ENCODE measurements at places on chromosomes 3 and 15.
A peak's percentile ranks its signal among the peaks of the same experiment; 100 is the strongest.

- no peak for DNase-seq
Observed at GRCh38 chr3:197088370-197088769, 58.8 kb upstream of the MELTF start.

DNA sequence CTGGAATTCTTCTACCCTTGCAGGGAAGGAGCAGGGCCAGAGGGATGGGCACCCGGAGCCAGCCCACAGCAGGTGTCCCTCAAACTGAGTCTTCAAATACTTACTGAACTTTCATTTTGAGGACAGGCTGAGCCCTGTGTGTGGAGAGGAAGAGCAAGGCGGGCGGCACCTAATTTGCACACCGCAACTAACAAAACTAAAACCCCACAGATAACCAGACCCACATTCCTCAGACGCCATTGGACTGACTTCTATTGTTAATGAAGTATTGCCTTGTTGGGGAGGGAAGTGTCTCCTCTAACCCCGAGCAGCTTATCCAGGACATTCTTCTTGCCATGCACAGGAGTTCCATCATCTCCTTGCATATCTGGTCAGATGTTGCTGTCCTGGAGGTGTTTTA is 105.2 kb upstream of the NR2E3 start:
- DNase-seq, result no peak

GRCh38 chr15:79815468-79815867 is 81.3 kb downstream of the MTHFS start:
- no peak for DNase-seq

DNA sequence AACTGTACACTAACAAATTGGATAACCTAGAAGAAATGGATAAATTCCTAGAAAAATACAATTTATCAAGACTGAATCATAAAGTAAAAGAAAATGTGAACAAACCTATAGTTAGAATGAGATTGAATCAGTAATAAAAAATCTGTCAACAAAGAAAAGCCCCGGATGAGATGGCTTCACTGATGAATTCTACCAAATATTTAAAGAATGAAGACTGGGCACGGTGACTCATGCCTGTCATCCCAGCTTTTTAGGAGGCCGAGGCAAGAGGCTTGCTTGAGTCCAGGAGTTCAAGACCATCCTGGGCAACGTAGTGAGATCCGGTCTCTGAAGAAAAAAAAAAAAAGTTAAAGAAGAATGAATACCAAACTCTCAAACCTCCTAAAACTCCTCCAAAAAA is 17.7 kb upstream of the AP4E1 start:
- DNase-seq, result no peak

DNA sequence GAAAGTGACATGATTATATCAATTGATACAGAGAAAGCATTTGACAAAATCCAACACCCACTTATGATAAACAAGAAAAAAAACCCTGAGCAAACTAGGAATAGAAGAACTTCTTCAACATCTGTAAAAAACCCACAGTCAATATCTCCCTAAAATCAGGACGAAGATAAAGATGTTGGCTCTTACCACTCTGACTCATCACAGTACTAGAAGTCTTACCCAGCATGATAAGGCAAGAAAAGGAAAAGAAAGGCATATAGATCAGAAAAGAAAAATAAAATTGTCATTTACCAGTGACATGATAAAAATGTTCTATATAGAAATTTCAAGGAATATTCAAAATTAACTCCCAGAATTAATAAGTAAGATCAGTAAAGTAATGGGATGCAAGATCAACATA is 7.2 kb upstream of the FBXW12 start:
- DNase-seq, result no peak

GRCh38 chr3:130465521-130465920 is 51.5 kb upstream of the COL6A6 start:
- no peak for DNase-seq

- DNase-seq, result no peak
Observed at GRCh38 chr3:178048768-178049167, 487.5 kb upstream of the KCNMB2 start.

DNA sequence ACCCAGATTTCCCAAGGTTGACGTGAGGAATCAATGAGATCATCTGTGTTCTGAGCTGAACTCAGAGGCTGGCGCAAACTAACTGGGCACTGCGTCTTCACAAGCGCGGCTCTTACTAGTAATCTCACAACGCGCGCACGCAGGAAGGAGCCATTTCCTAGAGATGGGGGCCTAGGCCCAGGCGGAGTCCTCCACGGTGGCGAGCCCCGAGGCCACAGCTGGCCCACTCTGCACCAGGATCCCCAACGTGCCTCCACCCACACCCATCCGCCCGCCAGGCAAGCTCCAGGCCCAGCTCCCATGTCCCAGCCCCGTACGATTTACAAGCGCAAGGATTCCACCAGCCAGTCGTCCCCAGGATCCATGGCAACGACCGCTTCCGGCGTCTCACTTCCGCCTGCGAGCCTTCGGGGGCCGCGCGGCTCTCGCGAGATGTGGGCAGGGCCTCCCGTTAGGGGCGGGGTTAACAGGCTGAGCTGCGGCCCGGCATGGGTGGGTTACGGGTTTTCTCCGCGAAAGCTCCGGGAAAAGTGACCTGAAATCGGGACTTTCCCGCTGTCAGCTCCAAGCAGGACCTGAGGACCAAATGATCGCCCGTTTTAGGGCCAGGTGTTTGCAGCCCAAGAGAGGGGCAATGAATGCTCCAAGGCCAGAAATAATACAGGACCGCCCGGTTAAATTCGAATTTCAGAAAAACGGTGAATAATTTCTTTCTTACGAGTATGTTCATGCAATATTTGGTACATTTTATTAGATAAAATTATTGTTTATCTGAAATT is at the start of gene WDR73:
Gene WDR73 (minus strand): TSS at position 374 of the 779 bp plus-strand sequence. CDS start 9 bp downstream, at position 365.
- peak; percentile 99 for DNase-seq

Measured in muscle of arm (tissue), 14 donors.